ENCODE measurements at places on chromosomes 11 and 22.

- DNase-seq: no peak
Measured at GRCh38 chr11:69008737-69009440, 4.2 kb downstream of the MRGPRF start.

- DNase-seq: no peak
Measured at GRCh38 chr11:117835576-117835975, 11.0 kb upstream of the FXYD2 start.

DNA sequence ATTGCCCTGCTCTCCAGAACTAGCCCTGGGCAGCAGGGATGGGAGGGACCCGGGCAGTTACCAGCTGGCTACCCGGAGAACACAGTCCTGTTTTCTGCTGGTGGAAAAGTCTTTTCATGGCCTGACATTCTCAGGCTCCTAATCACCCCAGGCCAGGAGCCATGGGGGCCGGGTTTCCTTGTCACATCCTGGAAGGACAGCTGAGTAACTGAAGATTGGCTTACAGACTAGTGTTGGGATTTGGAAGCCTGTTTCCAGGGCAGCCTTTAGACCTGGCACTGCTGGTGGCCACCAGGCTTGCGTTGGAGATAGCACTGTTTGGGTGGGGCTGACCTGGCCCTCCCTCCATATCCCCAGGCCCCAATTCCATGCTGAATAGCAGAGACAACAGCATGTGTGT, 349.0 kb downstream of the CTTN start:
- no peak for DNase-seq

- DNase-seq: no peak
Measured at GRCh38 chr11:43928721-43929120, 13.7 kb upstream of the C11orf96 start.

DNA sequence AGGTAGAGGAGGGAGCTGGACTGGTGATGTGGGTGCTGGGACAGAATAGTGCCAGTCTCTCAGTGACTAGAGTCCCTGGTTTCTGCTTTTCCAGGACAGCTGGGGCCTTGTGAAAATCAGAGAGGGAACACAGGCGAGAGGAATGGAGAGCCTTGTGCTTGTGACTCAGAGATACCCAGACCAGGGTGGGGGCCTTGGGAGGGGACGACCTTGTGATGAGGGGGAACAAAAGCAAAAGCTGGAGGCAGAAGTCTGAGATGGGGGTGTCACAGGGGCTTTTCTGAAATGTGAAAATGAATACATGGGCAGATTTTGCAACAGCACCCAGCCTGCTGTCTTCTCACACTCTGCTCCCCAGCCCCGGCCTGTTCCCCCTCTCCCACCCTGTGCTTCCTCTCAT, 3.4 kb upstream of the NR1H3 start:
- no peak for DNase-seq

DNA sequence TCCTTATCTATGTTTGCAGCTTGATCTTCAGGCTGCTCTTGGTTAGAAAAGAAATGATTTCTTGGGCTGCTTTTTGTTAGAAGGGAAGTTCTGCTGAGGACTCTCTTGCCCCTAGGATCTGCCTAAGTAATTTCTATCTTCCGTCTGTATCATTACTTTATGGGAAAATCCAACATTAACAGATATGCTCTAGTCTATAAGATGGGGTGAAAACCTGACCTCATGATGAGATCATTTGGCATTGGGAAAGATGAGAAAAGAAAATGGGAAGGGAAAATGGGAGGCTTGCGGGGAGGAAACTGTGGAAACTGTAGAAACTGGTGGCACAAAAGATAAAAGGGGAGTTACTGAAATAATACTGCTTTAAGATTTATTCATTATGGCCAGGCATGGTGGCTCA, 63.6 kb downstream of the FDX1 start:
- DNase-seq: no peak

Data from activated T-helper 1 cell treated with anti-CD3 and anti-CD28 coated beads, Interleukin-2, amount 50 U/mL, for 16 hours (primary cell).